GM04503 (cell line): ENCODE measurements at places on chromosomes 13 and 19.

DNA sequence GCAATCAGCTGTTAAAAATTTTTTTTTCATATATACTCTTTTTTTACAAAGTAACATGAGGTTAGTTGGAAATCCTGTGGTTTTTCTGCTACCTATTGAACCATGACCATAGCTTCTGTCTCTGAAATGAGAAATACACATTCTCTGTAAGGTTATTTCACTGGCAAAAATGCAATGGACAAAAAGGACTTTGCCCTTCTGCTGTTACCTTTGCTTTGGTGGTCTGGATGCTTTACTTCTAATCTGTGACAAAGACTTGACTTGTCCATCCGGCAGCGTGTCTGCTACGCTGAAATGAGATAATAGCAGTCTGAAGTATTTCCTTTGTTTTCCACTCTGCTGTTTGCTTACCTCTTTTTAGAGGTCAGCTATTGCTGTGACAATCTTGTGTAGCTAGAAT is 412.8 kb downstream of the SLITRK6 start:
- DNase-seq = no peak

GRCh38 chr13:83350569-83350968 is 531.7 kb downstream of the SLITRK1 start:
- DNase-seq = peak; percentile 4

DNA sequence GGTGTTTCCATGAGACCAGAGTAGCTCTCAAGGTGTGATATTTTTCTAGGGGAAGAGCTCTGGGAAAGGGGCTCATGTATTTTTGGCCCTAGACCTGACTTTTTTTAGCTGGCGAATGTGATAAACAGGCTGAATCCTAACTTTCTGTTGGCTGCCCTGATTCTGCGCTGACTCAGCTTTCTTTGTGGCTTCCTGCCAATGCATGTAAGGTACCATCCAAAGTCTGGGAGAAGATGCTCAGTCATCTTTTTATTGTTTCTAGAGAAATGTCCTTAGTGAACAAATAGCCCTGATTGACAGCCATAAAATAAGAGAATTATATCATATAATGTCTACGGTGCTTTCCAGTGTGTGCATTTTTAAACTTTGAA is 113.6 kb upstream of the MBNL2 start:
- DNase-seq = no peak

DNA sequence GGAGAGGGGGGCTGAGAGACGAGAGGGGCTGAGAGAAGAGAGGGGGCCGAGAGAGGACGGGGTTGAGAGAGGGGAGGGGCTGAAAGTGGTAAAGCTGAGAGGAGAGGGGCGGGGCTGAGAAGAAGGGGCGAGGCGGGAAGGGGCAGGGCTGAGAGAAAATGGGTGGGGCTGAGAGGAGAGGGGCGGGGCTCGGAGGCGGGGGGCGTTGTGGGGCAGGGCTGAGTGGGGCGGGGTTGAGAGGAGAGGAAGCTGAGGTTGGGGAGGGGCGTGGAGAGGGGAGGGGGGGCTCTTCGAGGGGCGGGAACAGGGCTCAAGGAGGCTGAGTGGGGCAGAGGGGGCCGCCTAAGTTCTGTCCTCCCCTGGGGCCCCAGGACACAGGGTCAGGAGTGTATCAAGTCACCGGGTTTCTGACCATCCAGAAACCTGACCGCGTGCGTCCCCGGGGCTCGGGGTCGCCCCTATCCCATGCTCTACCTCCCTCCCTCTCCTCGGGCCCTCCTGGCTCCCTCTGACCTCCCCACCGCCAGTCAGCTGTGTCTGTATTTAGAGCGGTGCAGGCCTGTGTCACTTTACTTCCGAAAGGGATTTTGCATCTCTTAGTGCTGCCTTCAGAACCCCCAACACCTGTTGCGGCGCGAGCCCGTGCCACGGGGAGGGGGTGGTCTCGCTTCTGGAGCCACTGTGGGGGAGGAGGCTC is 38.6 kb upstream of the SEMA6B start:
- DNase-seq = no peak

GRCh38 chr19:32749361-32749760 is 29.8 kb downstream of the TDRD12 start:
- DNase-seq = no peak

DNA sequence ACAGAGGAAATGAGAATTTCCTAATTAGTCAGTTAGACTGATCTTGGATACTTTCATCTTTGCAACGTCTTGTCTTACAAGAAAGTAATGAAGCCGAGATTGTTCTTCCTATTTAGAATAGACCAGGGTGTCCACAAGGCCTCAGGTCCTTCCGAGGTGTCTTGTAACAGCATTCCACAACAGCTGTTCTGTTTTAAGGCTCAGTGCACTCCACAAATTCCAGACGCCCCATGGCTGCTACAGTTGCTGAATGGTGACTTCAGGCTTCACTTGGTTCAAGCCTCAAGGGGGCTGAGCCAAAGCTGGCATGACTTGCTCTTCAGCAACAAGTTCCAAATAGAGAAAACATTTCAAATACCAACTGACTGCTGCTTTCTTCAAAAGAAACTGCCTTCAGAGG is 143.4 kb downstream of the SHISA2 start:
- no peak for DNase-seq

DNA sequence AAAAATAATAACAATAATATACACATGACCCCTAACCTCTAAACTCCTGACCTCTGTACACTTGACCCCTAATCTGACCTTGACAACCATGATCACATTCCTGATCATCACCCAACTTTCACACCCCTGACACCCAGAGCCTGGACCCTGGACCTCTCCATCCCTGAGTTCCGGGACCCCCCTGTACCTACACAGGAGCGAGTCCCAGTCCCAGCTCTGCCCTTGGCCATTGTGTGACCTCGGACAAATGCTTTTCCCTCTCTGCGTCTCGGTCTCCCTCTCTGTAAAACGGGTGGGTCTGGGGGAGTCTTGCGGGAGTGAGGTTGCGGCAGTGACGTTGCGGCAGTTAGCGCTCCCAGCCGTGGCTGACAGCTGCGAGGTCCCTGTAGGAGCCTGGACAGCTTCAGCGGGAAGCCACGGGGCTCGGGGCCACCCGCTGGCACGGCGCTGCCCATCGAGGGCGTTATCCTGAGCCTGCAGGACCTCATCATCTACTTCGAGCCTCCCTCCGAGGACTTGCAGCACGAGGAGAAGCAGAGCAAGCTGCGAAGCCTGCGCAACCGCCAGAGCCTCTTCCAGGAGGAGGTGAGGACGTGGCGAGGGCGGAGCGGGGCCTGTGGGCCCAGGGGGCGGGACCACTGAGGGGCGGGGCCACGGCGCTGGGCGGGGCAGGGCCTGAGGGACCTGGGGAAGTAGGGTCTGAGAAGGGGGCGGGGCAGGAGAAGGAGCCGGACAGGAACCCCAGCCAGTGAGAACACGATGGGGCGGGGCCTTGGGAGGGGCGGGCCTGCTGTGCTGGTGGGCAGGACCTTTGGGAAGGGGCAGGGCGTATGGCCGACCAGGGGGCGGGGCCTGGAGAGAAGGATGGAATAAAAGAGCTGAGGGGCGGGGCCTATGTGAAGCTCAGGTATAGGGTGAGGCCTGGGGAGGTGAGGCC is 19.2 kb downstream of the RYR1 start:
- no peak for DNase-seq

DNA sequence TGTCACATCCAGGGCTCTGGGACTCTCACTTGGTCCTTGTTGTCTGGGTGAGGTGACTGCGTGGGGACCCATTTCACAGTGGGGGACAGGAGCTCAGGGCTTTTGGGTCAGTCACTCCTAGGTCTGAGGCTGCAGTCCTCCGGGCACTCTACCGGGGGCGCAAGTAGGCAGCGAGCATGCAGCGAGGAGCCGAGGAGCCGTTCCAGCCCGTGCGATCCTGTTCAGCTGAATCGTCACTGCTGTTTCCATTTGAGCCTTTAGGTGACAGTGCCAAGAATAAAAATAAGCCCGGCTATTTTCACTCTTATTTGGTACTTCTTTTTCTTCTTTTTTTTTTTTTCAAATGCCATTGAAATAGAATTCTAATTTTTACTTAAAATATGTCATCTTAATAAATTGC is 126.5 kb downstream of the ZNF536 start:
- DNase-seq = no peak

DNA sequence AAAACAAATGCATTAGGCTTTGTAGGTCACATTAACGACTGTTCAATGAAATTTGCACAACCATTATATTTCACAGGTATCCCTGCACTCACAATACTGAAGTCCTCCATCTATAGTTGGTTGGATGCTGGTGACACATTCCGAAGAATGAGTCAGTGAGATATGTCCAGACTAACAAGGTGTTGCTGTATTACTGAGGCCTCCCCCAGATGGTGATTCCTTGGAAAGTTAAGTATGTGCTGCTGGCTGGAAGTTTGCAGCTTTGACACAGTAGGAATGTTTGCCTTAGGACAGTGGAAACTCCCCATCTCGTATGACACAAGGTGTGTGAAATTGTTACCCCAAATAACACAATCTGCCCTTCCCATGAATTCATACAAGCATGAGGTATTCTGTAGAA is 46.6 kb downstream of the FGF14 start:
- DNase-seq = no peak

- peak; percentile 30 for DNase-seq
Observed at GRCh38 chr13:110758195-110758805, 44.8 kb downstream of the ING1 start.

DNA sequence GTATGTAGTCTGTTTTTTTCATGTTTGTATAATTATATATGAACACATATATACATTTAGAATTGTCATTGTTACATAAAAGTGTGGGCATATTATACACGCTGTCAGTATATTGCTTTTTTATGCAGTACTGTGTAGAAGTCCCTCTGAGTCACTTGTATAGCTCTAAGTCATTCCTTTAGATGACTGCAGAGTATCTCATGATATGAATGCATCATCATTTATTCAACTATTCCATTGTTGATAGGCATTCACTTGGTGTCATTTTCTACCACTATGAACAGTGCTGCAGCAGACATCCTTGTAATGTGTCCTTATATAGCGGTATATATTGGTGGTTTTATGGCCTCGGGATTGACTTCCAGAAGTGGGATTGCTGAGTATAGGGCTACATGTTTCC is 15.3 kb downstream of the RFXAP start:
- no peak for DNase-seq

DNA sequence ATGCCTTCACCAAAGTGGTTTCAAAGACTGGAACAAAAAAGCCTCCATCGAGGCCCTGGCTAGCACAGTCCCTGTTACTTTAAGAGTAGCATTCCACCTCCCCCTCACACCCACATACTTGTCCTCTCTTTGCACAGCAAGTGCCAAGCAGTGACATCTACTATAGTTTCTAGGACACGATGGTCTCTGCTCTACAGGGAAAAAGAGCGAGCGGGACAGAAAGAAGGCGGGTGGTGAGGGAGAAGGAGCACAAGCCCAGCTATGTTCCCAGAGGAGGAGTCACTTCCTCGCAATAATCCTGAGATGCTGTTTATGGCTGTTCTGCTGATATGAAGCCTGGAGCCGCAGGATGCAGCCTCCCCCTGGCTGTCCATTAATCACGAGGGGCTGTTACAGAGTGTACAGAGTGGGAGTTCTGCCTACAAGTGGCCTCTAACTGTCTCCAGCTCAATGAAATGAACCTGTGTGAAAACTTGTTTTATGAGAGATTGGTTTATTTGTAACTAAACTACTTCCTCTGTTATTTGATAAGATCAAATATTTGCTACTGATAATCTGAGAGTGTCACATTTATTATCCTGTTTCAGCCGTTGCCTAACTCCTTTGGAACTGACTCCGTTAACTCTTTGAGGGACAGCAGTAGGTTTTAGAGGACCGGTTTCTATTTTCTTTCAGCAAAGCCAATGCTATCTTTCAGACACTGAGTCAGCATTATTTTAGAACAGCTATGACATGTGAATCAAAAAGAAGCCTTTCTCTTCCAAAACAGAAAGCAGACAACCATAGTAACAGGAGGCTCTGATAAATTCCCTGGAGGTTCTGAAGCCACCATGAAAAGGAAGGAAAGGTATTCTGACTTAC is 208.0 kb downstream of the SPRY2 start:
- DNase-seq = no peak

DNA sequence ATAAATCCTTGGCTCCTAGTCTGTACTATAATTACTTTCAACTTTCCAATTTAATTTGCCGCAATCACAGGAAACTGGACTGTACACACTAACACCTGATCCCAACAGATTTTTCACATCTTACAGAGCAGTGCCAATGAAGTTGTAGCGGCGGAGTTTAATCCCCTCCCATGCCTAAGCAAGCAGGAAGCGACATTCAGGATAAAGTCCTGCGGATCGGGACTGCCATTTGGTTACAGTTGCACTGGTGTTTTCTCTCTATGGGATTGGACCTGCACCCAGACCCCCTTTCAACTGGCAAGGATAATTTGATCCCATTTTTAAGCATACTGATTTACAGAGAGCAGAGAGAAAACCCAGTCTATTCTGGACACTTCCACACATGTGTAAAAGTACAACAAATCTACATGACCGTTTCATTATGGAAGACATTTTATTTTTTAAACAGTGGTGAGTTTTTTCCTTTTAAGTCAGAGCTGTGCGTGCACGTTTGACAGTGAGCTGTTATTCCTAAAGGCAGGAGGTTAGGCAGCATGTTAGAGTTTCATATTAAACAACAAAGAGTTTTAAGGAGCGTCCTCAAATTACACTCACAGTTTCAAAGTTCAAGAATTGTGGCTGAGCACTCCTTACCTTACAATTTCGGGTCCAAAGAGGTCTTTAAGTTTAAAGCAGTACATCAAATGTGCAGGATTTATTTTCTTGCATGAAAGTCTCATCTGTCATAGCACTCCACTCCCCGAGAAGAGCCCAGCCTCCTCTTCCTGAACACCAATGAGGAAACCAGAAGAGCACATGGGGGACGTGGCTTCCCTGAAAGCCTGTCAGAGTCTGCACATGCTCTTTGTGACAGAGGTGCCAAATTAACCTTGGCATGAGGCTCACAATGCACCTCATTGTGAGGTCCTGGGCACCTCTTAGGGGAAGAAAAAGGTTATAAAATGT is 141.6 kb upstream of the RFC3 start:
- peak; percentile 11 for DNase-seq

- no peak for DNase-seq
Observed at GRCh38 chr13:62087124-62087523, 671.5 kb upstream of the PCDH20 start.

DNA sequence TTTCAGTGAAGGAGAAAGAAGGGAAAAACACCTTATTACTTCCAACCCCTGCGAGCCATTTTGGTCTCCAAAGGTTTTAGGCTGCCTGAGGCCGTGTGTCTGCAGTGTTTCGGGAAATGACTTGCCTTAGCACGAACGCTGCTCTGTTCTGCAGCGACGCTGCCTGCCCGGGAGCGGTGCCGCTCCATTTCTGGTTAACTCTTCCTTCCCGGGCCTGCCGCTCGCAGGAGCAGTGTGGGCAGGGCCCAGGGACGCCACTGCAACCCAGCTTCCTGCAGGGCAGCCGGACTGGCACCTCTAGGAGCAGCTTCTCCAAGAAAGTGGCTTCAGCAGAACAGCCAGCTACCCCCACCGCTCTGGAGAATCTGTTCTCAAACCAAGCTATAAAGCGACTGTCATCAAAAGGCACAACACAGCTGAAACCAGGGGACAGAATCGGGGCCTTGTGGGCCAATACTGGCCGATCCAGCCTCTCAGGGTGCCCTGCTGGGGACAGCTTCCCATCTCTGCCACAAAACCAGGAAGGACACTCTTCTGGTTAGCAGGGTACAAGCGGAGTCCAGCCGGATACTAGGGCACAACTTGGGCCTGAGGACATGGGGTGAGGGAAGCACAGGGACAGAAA is 72.2 kb downstream of the KCTD15 start:
- DNase-seq = no peak

- no peak for DNase-seq
Observed at GRCh38 chr19:5125797-5126497, 157.0 kb downstream of the KDM4B start.

- no peak for DNase-seq
Observed at GRCh38 chr19:35330475-35330874, 1.5 kb downstream of the CD22 start.
